BE2C (cell line): ENCODE measurements at places on chromosomes 7 and 10.
A peak's percentile ranks its signal among the peaks of the same experiment; 100 is the strongest.

DNA sequence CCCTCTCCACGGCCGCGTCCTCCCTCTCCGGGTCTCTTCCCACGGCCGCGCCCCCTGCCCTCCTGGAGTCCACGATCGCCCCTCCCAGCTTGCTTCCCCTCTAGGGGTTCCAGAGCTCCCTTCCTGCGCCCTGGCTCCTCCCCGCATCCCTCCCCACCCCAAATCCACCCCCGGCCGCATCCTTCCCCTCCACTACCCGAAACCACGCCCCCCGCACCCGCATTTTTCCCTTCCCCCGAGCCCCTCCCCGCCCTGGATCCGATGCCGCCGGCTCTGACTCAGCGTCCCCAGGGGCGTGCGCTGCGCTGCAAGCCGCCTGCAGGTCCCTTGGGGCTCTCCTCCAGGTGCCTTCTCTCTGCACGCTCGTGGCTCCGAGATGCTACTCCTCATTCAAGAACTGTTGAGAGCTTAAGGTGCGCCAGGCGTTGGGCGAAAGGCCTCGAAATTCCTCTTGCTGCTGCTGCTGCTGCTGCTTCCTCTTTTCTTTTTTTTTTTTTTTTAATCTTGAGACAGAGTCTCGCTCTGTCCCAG, 372 bp upstream of the TMEM130 start:
- peak; percentile 92 for DNase-seq

- DNase-seq = no peak
These were observed 379.1 kb downstream of the DNAJB6 start for GRCh38 chr7:157715938-157716280.

GRCh38 chr10:126508535-126509040, 120.3 kb upstream of the ADAM12 start:
- no peak for DNase-seq

GRCh38 chr7:155860840-155861479, 48.7 kb upstream of the SHH start:
- DNase-seq = no peak

DNA sequence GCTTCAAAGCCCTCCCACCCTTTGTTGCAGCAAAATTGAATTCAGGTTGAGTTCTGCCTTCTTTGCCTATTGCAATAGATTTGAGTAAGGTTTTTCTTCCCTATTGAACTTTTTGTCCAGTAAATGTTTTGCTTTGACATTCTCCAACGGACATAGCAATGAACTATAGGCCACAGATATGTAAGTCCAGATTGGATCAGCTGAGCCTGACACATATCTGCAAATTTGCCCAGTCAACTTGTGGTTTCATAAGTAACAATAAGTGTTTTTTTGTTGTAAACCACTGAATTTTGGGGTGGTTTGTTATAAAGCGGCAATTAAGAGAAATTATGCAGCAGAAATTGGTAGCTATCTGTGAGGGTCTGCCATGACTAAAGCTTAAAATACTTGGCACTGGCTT, 332.1 kb upstream of the SORCS1 start:
- no peak for DNase-seq

GRCh38 chr10:76248649-76249200, 817.3 kb downstream of the LRMDA start:
- DNase-seq = no peak

DNA sequence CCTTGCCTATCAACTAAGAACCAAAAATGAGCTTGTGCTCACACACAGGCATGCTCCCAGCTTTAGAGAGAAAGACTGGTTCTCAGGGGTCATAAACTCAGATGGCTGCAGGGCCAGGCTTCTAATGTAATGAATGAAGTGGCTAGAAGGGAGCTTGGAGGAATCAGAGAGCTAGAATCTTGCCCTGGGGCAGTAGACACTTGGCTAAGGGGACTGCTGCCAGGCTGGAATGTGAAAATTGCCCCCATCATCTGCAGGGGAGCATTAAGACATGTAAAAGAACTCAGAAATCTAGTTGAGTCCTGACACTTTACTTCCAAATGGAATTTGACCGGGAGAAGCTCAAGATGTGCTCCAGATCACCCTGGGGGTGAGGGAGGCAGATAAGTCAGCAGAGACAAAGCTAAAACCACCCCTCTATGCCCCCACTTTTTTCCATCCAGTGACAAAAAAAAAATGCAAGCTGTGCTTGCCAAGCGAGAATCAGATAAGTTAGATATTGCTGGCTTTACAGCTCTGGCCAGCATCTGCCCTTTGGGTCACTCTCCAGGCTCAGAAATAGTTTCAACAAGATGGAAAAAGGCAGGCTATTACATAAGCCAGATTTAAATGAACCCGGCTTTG, 2.3 kb upstream of the SLC16A9 start:
- DNase-seq = peak; percentile 7

- peak; percentile 63 for DNase-seq
These were observed 165.7 kb downstream of the NPSR1 start for GRCh38 chr7:34823650-34824258.

DNA sequence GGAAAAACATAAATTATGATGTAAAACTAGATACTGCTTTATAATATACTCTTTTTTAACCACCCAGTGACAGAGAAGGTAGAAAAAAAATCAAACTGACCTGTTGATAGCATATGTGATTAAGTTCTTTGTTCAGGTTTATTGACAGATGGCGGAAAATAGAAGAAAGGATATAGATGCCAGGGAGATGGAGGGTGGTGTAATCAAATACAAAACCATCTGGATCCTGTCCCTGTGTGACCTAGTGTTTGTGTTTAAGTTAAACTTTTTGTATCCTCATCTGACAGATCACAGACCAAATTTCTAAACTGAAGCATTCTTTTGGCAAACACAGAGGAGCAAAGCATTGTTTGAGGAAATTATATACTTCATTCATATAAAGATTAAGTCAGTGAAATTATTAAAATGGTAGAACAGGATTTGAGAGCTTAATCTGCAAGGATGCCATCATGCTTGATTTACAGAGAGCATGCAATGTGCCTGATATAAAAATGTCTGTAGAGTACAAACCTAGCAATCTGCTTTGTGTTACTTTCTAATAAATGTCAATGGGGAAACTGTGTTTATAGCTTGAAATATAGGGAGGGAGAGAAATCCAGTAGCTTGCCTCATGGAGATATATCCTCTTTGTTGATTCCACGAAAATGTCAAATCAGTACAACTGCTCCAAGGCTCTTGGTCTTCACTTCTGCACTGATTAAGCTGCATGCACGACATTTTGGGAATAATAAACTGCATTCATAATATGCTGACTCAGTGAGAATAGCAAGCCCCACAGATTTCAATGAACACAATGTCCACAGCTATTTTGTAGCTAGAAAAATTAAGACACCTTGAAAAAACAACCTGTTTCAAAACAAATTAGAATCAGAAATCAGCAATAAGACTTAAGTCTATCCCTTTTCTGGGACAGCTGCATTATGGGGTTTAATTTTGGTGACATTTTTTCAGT, 39.0 kb downstream of the SEM1 start:
- DNase-seq = peak; percentile 31

DNA sequence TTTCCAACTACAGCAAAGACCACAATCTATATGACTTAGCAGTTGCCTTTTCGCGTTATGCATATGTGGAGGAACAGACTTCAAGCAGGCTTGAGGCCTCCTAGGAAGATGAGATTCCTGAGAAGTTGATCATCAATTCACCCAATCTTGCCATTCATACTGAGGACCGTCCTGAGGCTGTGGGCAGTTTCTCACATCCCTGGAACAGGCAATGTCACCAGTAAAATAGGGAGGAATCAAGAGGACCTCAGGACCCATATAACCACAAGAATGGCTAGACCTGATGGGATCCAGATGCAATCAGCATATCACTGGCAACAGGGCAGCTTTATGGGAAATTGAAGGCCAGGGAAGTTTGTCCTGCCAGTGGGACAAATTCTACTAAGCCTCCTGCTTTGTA, 17.3 kb downstream of the KDM7A start:
- no peak for DNase-seq

- no peak for DNase-seq
These were observed 496.8 kb downstream of the TFEC start for GRCh38 chr7:115533785-115534184.

- DNase-seq = no peak
These were observed 123.6 kb downstream of the ZNF248 start for GRCh38 chr10:37733822-37734221.

DNA sequence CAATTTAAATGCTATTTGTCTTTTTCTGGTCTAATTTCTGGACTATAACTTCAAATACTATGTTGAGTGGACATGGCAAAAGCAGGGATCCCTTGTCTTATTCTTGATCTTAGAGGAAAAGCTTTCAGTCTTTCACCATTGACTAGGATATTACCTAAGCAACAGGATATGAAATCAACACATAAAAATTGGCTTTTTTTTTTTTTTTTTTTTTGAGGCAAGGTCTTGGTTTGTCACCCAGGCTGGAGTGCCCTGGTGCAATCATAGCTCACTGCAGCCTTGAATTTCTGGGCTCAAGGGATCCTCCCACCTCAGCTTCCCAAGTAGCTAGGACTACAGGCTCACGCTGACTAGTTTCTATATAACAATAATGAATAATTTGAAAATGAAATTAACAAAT, 90.8 kb downstream of the JMJD1C start:
- no peak for DNase-seq

- DNase-seq = no peak
These were observed 184.7 kb upstream of the SH2B2 start for GRCh38 chr7:102101926-102102325.

DNA sequence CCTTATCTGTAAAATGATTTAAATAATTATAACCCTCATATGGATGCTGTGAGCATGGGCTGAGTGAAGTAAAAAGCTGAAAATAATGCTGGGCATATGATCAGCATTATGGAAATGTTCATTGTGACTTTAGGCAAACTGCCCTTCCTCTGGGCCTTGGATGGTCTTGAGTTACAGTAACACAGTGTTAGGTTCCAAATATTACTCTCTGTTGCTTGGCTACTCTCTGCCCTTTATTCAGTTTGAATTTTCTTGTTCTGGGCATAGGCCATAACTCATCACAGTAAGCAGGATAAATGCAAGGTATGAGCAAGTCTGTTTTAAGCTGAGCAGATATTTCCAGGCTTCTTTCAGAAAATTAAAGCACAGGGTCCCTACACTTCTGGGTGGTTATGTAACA, 868.0 kb downstream of the KCNMA1 start:
- no peak for DNase-seq

DNA sequence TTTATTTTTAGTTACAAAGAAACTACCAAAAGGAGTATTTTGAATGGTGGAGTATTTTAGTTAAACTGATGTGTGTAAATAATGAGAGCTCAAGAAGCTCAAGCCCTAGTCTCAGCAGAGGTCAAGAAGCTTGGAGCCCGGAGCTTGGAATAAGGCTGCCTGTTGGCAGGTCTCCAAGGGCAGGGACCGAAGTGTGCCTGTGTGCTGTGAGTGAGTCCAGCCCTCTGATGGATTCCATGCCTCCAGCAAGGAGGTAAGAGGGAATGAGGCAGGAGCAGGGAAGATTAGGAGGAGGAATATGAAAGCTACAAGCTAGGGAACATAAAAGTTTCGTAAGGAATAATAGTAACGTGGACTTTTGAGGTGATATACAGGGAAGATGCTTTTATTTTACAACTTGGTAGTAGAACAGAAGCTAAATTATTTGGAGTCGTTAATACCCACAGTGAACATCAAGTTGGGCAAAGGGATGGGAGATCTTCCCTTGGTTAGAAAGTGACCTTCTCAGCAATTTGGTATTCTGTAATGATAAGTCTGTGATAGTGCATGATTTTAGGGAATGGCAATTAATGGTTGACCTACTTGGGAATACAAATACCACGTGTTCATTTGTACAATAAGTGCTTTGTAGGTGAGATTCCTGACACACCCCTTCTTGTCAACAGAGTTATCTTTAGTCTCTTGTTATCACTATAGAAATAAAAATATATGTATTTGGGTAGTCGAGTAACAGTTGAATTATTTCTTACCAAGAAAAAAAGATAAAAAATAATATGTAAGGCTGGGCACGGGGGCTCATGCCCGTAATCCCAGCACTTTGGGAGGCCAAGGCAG, 4.6 kb downstream of the SEC23IP start:
- peak; percentile 67 for DNase-seq

DNA sequence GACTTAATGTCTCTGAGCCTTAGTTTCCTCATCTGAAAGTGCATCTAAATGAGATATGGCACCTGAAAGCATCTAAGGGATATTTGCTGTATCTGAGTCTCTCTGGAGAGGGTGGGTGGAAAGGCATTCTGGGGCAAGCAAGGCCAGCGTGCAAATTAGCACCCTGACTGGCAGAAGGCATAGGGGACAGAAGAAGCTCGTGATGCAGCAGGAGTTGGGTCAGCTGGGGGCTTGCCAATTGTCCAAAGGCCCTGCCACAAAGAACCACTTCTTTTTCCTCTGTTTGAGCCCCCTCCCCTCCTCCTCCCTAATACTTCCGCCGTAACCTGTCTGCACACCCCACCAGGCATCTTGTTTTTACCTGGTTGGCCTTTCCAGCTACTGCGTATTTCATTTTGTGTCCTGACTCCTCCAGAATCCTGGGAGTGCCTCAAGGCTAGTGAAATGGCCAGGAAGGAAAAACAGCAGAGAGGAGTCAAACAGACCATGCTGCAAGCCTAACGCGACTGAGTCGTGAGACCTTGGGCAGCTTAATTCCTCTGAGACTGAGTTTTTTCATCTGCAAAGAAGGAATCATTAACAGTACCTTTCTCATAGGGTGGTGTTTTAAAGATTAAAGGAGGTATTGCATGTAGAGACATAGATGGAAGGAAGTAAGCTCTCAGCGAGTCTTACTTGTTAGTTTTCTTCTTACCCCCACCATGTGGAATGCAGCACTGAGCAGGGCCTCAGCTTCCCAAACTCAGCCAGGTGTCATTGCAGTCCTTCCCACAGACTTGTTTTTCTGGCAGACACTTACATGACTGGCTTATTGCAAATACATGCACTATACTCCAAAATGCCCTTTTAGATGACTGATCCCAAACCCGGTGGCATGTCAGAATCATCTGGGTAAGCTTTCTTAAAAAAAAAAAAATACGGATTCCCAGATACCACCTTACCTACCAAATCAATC, 49.1 kb upstream of the MXI1 start:
- no peak for DNase-seq

- DNase-seq = no peak
These were observed 150.9 kb downstream of the POLR1F start for GRCh38 chr7:19557726-19558465.

GRCh38 chr7:157767506-157768197, 430.8 kb downstream of the DNAJB6 start:
- no peak for DNase-seq

DNA sequence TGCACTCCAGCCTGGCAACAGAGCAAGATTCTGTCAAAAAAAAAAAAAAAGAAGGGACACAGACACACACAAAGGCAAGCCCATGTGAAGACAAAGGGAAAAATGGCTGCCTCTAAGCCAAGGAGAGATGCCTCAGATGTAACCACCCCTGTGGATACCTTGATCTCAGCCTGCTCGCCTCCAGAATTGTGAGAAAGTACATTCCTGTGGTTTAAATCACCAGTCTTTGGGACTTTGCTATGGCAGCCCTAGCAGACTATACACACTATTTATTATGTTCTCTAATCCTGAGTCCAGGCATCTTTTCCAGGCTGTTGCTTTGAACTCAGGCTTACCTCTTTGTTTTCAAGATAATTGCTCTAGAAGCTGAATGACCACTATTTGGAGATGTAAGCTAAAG, 494.3 kb downstream of the GALNT17 start:
- no peak for DNase-seq
